NT2/D1 (cell line): ENCODE measurements at places on chromosomes 3 and 15.

GRCh38 chr3:141710888-141711616, 27.0 kb upstream of the RNF7 start:
- no peak for DNase-seq

DNA sequence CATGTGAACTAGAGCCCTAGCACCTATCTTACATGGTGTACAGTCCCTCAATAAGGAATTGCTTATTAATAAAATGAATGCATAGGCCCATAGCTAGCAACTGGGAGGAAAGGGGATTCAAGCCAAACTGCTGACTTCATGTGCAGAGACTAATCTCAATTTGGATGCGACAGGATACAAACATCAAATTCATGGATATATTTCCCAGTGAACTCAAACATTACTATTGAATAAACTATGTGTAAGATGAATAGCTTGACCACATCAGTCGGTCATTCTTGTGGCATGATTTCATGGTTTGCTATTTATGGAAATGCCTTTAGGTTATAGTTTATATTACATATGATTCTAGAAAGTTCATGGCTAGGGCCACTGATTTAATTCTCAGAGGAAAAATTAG, 268.6 kb upstream of the SLITRK3 start:
- DNase-seq: no peak

- DNase-seq: no peak
Observed at GRCh38 chr3:134354612-134355251, 19.5 kb downstream of the AMOTL2 start.

DNA sequence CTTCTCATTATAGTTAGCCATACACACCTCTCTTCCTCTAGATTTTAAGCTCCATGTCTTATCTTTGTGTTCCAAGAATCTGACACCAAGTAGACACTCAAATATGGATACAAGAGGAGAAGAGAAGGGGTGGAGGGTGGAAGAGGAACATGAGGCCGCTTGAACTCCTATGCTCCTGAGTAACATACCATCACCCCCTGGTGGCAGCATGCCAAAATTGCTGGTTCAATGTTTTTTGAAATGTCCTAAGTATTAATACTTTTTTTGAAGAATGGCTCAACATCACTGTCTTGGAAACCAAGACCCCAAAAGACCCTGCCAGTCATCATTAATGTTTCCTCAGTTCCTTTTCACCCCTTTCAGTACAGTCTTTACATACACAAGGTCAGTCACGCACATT, 71.8 kb upstream of the HACD2 start:
- DNase-seq: no peak

DNA sequence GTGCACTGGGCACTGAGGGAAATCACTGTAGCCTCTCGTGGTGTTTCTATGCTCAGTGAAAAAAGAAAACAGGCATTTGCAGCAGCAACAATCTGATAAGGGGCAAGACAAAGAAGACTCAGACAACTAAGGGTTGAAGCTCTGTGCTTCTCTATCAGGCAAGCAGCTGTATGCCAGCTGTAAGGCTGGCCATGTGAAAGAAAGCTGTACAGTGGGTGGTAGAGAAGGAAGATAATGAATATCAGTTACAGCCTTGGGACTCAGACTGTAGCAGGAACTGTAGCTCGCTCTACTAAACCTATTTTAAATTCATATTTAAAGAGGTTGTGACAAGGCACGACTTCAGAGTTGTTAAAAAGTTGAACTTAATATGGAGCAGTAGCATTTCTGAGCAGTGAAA, 76.3 kb downstream of the VGLL3 start:
- no peak for DNase-seq

DNA sequence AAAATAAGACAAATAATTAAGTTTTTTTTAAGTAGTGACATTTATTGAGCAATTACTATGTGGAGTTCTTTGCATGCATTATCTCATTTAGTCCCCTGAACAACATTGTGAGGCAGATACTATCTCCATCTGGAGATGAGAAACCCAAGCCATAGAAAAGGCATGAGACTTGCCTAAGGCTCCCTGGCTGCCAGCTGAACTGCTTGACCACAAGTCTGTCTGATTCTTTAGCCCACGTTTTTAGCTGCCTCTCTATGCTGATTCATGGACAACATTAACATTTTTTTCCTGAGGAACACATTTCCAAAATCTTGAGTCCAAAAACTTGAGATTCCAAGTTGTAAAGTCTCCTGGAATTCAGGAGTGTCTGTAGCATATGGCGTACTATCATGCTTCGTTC, 263.6 kb upstream of the GOLGA6L4 start:
- no peak for DNase-seq

- no peak for DNase-seq
Observed at GRCh38 chr3:180335050-180335449, 266.9 kb upstream of the TTC14 start.

DNA sequence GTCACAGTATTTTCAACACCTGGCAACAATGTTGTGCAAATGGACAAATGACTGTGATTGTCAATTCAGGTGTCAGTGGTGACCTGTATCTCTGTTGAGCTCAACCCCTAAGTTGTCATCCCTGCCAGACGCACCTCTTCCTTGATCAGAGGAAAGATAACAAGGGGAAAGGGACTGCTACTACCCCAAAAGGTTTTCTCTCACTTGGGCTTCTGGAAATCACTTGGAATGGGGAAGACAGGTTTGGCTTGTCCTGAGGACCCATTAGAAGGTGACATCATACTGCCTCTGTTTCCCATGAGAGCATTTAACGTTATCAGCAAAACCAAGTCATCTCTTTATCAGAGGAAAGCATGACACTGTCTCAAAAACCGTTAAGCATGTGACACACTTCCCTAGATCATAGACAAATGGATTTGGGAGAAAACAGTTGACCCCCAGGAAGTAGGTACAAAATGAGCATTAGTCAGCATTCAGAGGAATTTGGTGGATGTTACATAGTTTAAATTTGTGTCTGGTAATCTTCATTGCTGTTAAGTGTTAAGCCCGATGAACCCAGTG, 769.5 kb downstream of the GRM7 start:
- DNase-seq: no peak

DNA sequence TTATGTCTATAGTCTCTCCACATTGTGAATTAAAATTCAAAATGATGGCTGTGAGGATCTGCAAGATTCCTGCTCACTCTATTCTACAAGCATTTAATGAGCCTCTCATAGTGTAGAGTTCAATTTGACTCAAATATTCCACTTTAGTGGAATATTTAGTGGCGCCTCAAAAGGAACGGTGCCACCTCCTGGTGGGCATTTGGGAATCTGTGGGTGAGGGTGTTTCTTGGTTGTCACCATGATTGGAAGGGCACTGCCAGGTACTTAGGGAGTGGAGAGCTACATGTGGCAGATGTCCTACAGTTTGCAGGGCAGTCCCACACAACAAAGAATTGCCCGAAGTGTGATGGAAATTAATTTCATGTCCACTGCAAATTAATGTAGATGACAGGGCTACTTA, 21.5 kb upstream of the KCNMB3 start:
- DNase-seq: no peak

GRCh38 chr3:16071206-16071605, 103.3 kb upstream of the GALNT15 start:
- no peak for DNase-seq

DNA sequence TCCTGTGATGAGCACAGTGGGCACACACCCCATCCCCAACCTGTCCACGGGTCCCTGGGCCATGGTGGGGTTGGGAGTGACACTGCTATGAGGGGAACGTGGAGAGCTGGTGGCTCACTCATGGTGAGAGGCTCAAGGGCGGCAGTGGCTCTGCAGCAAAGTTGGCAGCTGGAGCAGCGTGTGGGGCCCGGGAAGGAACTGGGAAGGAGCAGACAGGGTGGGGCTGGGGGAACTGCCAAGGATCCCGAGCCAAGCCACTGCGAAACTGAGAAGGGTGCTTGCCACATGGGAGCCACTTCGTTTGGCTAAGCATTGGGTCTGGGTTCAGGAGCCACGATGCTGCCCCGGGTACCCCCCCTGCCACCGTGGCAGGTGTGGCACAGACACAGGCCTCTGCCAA, 80.1 kb downstream of the SNRK start:
- DNase-seq: no peak

DNA sequence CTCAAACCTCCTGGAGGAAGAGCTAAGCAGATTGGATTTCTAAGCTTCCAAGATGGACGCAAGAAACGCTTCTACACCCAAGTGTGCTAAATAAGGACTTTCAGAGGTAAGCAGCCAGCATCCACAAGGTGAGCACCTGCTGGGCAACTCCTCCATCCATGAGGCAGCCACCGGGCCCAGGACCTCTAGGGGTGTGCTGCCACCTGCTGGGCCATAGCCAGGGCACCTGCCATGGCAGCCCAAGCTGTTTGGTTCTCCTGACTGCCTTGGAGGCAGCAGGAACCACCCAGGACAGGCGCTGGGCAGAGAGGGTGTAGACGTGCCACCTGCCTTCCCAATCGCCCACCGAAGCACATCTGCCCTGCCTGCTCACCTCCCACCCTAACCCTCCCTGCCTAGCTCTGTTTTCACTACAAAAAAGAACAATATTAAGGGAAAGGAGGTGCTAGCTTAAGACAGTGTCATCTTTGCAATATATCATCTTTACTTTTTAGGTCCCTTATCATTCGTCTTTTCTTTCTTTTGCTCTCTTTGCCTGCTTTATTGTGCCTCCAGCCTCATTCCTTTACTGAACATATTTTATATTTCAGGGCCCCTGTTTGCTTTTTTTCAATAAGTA, 12.9 kb downstream of the C15orf62 start:
- no peak for DNase-seq

DNA sequence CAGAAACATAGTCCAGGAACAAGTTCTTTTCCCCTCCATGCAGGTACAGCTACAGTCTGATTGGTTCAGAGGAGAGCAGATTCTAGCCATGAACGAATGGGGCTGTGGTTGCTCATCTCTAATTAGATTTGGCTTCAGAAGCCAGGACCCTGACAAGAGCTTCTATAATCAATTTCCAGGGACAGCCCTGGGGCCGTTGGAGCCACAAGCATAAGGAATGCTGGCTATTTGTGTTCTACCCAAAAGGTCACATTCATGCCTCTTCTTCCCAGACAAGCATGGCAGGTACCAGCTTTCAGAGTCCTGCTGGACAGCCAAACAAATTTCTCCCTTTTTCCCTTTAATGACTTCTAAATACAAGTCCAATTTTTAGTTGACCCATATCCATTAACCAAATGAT, 215.5 kb upstream of the LRTM1 start:
- DNase-seq: no peak

DNA sequence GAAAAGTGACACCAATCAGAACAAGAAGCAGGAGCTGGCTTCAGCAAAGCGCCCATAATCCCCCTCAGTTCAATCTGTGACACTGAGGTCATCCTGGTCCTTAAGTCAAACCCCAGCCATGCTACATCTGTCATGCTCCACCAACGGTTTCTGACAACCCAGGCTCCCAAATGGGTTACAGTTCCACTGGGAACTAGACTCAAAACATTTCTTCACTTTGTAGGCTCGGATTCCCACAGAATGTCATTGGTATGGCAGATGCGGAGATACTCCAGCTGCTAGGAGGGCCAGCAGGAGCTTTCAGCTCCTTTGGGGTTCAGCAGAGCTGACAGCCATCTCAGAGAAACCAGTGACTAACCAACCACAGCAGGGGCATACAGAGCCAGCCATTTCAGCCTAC, 48.9 kb downstream of the SUMF1 start:
- no peak for DNase-seq

- no peak for DNase-seq
Observed at GRCh38 chr15:71219101-71219500, 103.8 kb downstream of the THSD4 start.

DNA sequence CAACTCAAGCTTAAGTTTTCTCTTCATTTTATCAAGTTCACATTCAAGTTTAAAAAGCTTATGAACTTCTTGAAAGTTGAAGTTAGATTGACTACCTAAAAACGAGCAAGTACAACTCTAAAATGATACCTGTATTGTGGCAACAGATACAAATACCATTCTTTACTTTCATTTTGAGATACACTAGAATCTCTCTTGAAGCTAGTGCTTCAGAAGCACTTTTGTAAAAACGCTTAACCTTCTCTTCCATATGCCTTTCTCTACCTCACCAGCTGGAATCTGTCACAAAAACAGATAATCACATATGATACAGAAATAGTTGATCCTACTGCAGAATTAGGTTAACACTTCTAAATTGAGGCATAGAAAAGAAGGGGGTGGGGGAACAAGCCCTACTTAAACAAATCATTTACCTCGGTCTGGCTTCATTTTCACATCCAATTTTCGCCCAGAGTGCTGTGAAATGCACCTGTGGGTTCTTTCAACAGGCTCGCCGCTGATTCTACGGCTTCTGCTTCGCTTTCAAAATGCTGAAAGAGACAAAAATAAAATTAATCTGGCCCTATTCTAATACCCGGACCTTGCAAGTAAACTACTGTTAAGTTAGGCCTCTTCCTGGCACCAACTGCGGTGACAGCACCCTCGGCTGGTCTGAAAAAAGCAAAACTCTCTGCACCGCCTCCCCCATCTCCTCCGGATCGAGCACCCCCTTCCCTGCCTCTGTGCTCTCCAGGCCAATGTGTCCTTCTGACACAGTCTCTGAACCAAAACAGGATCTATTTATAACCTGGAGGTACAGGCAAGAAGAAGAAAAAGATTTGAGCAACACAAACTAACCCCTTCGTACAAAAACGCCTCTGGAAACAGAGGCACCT, 1.4 kb downstream of the ATOSA start:
- peak; percentile 11 for DNase-seq

DNA sequence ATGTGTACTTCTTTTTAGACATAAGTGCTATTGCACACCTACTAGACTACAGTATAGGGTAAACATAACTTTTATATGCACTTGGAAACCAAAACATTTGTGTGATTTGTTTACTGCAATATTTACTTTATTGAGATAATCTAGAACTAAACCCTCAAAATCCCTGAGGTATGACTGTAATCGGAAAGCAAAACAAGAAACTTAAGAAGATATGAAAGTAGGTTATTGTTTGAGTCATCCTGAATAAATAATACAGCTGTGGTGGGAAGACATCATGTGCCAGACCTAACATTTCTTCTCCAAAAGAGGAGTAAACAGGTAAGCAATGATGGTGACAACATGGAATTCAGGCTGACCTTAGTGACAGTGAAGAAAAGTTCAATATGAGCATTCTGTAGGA, 765.5 kb downstream of the OTOL1 start:
- no peak for DNase-seq

- DNase-seq: no peak
Observed at GRCh38 chr3:32954506-32954905, 3.1 kb downstream of the CCR4 start.

DNA sequence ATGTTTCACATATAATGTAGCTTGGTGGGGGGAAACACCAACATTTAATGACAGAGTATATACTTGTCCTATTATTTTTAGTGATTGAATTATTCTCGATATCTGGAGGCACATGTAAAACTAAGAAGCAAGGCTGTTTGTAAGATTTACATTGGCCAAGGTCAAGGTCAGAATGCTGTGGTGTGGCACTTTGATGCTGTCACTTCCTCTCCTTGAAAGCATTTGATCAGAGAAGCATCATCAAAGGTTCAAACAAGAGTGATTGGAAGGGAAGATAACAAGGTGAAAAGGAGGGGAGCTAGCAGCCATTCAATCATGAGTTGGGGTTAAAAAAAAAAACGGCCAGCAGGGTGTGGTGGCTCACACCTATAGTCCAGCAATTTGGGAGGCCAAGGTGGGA, 26.4 kb downstream of the RTF1 start:
- no peak for DNase-seq

- no peak for DNase-seq
Observed at GRCh38 chr3:62621176-62621575, 247.8 kb upstream of the FEZF2 start.

GRCh38 chr3:190780524-190780923, 82.0 kb downstream of the GMNC start:
- DNase-seq: no peak

- DNase-seq: no peak
Observed at GRCh38 chr3:132573797-132574211, 23.3 kb upstream of the ACKR4 start.
